AG08395 (cell line): ENCODE measurements at places on chromosomes 3 and 15.
A peak's percentile ranks its signal among the peaks of the same experiment; 100 is the strongest.

- DNase-seq: no peak
Measured at GRCh38 chr15:97215629-97216028, 744.9 kb upstream of the ARRDC4 start.

GRCh38 chr3:172550347-172550943 is 27.2 kb upstream of the TNFSF10 start:
- DNase-seq: peak; percentile 88

DNA sequence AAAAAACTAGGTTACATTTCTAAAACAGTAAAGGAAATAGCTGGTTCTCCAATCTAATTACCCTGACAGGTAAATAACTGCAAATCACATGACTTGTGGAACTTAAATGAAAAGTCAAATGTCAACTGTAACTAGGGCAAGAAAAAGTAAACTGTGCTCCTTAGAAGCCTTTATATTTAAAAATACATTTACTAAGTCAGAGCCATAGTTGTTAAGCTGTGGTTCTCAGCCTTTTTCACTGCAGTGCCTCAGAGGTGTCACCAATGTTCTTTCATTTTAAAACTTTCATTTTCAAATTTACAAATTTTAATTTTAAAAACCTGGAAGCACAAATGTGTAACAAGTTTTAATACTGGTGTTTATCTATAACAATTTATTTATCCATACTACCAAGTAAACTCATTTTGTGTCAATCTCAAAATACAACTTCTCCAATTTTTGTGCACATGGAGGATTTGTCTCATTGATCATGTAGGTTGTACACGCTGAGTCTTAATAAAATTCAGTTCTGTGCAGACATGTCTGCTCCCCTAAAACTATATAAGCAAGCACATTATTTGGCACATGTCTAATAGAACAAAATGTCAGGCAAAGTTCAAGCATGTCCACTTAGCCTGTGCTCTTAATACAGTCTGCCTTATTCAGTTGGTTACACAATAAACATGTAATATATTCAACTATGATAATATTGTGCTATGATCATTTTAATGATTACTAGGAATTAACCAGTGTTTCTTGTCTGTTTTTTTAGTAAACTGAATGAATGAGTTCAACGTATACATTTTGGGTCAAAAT is 70.4 kb downstream of the DLG1 start:
- no peak for DNase-seq

DNA sequence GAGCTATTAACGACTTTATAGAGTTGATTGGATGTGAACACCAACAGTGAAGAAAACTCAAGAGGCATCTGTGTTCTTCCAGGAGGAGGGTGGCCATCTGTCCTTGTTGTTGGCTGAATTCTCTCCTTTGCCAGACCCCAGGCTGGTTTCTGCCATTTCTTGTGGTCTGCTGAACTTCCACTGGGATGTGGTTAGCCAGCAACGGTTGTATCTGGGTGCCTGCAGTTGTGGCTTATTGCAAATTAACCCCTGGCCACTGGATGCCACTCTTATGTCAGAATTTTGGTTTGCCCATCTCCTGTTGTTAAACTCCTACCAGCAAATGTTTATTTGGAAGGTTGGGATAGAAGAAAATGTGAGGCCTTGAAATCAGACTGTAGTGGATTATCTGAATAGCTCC is 163.6 kb upstream of the TBC1D5 start:
- DNase-seq: no peak

- no peak for DNase-seq
Measured at GRCh38 chr3:31370380-31370666, 162.4 kb upstream of the STT3B start.

DNA sequence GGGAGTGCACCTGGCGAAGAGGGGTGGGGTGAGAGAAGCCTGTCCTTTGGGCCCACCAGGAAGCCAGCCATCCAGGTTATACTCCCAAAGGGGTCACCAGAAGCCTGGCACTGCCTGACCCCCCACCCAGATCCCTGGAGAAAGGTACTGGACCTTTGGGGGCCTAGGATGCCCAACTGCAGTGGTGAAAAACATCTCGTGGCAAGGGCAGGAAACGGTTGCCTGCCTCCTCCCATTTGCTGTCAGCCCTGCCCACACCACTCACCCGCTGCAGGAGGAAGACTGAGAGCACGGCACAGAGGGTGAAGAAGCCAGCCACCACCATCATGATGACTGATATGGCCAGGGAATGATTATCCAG is 2.2 kb upstream of the ULK3 start:
- DNase-seq: no peak

- DNase-seq: no peak
Measured at GRCh38 chr3:106249981-106250380, 381.2 kb upstream of the CBLB start.

DNA sequence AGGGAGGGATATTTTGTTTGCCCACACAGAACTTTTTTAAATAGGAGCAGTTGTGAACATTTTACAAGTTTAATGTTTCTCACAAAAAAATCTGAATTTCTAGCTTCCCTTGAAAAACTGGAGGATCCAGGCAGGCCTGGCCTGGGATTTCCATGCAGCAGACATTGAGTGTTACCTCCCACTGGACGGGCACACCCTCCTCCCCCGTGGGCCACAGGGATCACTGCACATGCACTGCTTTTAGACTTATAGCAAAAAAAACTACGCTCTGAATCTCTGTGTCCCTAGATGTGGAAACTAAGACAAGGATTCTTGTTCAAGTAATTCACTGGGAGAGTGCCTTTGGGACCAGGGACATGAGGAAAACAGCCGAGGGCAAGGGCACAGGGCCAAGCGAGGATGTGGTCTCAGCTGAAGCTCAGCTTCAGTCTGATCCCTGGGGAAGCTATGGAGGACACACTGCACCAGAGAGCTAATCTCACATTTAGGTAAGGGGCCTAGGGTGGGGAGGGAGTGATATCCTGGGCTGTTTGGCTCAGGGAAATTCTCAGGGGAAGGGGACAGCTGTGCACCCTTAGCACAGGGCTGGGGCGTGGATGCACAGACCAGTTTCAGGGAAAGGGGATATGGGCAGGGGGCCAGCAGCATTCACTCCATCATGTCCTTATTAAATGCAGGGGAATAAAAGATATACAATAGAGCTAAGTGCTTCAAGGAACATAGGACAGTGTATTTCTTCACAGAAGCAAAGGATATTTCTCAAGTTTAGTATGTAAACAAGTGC is 46.0 kb downstream of the FSIP1 start:
- DNase-seq: no peak

DNA sequence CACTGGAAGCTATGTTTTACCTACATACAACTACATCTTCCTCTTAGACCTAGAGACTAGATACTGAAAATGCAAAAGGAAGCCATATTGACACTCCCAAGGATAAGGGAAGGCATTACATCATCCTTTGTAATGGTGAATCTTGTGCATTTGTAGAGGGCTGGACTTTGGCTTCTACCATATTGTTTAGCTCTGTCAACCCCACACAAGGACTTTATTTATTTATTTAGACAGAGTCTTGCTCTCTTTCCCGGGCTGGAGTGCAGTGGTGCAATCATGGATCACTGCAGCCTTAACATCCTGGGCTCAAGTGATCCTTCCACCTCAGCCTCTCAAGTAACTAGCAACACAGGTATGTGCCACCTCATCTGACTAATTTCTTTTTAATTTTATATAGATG is 331.5 kb upstream of the TPRG1 start:
- no peak for DNase-seq

DNA sequence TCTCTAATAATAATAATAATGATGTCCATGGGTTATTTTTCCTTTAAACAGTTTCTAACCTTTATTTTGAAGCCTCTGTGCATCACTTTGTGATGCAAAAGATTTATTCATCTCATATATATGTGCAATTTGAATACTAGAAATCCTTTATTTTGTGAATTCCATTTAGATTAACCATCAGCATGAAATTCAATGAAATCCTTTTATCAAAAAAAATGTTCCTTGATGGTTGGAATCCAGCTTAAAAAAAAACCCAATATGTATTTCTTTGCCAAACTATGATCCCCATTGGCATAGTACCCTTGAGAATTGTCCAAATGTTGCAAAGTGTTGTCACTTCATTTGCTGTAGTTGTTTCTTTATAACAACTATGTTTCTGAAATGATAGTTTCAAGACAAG is 7.4 kb downstream of the TBC1D23 start:
- DNase-seq: no peak

DNA sequence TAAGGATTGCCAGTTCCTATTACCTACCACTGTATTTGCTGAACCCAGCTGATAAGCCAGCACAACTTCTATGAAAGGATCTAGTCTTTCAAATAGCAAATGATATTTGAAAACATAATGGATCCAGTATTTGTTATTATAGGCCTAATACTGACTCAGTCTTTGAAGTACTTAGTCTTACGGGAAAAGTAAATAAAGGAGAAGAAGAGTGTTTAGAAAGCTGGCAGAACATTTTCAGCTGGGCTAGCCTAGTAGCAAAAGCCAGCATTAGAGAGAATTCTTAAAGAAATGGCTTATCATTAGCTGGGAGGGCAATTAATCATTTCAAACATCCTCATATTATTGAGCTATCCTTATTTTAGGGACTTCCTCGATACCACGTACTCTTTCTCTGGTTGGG is 101.4 kb upstream of the GOLIM4 start:
- no peak for DNase-seq

DNA sequence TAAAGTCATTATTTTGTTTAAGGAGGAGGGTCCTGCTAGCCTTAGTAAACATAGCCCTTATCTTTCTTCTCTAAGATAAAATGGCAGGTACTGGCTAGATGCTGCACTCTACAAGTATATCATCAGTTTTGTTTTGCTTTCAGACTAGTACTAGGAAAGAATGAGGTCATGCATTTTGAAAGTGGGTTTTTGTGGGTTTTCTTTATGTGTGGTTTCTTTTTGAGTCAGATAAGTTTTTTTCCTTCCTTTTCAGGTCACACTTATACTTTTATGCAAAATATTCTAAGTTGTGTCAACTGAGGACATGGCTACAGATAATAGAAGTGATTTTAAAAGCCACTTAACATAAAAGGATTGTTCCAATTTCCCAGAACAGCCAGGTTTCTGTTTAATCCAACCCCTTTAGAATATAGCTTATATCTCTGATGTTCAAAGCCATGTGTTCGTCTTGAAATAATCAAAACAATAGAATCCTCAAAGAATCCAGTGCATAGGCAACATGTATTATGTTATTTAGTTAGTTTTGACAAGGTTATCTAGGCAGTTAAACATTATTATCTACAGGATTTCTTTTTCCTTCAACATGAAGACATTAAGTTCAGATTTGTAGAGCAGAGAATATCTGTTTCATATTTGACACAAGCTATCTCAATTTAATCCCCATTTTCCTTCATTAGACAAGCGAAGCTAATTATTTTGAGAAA is 406.2 kb downstream of the RBMS3 start:
- DNase-seq: peak; percentile 45

GRCh38 chr3:188534633-188535032 is 380.7 kb downstream of the LPP start:
- no peak for DNase-seq

DNA sequence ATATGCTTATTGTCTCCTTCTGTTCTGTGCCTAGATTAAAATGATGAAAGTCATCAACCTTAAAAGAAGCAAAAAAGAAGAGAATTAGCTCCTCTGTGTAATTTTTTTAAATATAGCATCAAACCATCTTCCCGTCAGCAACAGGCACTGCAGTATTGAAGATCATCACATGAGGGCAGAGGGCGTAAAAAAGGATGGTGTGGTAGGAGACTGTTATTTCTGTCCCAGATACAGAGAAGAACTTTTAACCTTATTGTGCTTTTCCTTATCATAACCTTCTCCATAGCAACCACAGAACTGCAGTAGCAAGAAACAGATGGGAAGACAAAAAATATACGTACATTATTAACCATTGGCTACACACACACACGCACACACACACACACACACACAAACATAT is 88.8 kb downstream of the IGSF11 start:
- no peak for DNase-seq

- DNase-seq: no peak
Measured at GRCh38 chr3:8328967-8329366, 172.7 kb upstream of the LMCD1 start.

DNA sequence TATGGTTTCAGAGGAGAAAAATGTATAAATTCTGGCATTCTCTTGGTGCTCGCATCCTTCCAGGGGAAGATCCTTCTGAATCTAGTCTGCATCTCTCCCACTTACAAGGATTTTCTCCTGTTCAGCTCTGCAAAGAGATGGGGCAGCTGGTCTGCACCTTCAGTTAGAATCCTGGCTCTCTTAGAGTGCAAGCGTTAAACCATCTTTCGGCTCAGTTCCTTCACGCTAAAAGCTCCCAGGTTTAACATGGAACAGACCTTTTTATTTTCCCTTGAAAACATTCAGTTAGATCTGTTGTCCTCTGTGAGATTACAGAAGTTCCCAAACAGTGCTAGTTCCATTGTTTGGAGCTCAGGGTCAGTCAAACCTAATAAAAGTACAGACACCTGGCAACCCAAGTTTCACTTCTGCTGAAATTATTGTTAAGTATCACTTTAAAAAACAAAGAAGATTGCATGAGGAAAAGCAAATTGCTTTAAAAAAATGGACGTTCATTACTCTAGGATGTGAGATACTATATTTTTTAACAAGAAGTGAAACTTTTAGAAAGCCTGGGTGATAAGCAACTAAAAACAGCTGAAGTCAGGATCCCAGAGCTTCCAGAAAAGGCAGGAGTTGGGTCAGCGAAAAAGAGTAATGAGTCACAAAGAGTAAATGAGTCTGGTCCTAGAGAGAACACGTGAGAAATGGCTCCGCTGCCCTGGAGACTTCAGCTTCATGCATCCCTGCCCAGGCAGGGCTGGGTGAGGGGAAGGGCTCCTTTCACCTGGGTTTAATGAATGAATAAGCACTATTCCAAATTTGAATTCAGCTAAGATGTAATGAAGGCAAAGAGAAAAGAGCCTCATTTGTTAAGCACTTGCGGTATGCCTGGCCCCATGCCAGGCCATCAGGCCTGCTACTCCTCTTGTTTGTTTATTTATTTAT is 63.3 kb downstream of the ABTB1 start:
- peak; percentile 67 for DNase-seq

GRCh38 chr3:58434990-58435389 is 1.4 kb upstream of the PDHB start:
- DNase-seq: peak; percentile 87

GRCh38 chr3:173902871-173903270 is 505.3 kb downstream of the NLGN1 start:
- DNase-seq: peak; percentile 4

GRCh38 chr15:73527598-73527997 is 84.6 kb downstream of the REC114 start:
- no peak for DNase-seq

DNA sequence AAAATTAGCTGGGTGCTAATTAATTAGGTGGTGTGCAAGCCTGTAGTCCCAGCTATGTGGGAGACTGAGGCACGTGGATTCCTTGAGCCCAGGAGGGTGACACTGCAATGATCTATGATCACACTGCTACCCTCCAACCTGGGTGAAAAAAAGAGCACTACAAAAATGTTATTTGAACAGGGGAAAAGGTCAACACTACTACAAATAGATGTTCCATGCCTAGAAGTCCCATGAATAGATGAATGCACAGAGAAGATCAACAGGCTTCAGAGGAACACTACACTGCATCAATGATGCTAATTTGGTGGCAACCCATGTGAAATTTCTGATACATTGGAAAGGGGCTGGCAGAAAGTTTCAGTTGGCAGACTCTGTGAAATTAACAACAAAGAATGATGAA is 105.4 kb upstream of the FHIT start:
- DNase-seq: no peak
